ENCODE measurements at places on chromosomes 4 and X. TPM values are rescaled to one million over a fixed set of nuclear protein-coding genes. Genes with fewer than 3 reads are reported as not detected.

Gene FAM9C
- total RNA-seq: not detected

GRCh38 chrX:154294791-154295574 lies at the start of gene TEX28:
TEX28 (minus strand) TSS chrX:154295124; CDS start chrX:154292117, 3,007 bp downstream.
- H3K27me3 ChIP-seq: no peaks in the 10 kb centered on the region
- H3K4me3 ChIP-seq: no peak within 1 kb of the TSS
- H3K36me3 ChIP-seq: no peaks in the 10 kb centered on the region
- no peaks in the 10 kb centered on the region for H3K4me1 ChIP-seq
- DNase-seq: no peak

DNA sequence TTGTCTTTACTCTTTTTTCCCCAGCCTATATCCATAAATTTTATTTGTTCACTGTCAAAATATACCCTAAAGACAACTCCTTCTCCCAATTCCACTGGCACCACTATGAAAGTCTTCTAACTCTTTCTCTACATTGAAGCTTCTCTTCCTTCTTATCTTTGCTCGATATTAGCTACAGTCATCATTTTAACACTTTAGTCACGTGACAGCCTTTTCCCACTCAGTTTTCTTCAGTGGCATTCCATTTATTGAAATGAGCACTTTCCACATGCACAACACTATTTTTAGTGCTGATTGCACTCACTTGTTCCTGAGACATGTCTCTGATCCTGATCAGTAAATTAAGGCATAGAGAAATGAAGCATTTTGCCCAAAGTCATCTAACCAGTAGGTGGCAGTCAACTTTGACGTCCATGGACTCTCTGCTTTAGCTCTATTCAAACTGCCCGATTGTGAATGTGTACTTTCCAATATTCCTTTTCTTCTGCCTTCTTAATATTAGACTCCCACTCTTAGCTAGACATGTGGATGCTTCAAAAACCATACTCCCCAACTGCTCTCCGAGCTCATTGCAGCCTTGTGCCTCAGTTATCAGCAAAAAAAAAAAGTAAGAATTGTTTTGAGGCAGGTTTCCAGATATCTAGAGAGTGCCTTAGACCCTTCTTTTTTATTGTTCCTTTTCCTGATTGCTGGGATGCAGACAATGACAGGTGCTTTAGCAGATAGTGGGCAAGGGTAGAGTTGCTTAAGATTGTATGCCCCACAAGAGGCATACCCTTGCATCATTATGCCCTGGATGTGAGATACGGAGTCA lies 394.4 kb upstream of the ADGRL3 start:
- H3K27me3 ChIP-seq: no peaks in the 10 kb centered on the region
- no peak for DNase-seq
- H3K27ac ChIP-seq: no peak overlapping the region
- no peak overlapping the region for H3K4me3 ChIP-seq

Gene HSFX1
- total RNA-seq: 0.37 TPM

Gene ADGRG2
- total RNA-seq: 4.8 TPM

- no peaks in the 10 kb centered on the region for H3K36me3 ChIP-seq
- no peaks in the 10 kb centered on the region for H3K27me3 ChIP-seq
- H3K4me1 ChIP-seq: no peaks in the 10 kb centered on the region
- peak; percentile 88 for DNase-seq
Measured at GRCh38 chrX:103533511-103534216, 14.4 kb upstream of the RAB40A start.

Gene SH3RF1
- 21.4 TPM for total RNA-seq

Gene GYPE
- not detected for total RNA-seq

DNA sequence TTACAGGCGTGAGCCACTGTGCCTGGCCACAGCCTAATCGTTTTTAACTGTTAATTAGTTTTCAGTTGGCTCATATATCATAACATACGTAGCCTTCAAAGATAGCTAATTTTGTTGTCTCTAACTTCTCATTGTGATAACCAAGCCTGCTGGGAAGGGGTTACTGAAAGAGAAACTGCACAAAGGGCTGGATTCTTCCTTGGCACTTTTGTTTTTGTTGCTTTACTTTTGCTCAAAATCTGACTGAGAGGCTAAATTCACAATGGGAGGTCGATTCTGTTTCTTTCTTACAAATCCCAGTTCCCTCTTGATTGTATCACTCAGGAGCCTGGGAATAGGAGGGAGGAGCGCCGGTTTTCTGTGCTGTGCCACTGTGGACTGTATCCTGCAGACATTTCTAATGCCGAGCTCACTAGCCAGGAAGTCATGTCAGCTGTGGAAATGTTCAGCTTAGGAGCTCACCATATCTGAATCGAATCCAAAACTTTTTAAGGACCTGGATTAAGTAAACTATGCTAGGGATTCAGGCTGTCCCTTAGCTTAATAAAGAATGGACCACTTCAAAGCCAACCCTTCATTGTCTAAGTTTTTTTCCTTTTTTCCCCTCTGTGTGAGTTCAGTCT lies 120.5 kb upstream of the FAT1 start:
- H3K4me1 ChIP-seq: peaks cover 11% of the 10 kb centered on the region
- H3K4me3 ChIP-seq: peak overlapping the region; percentile 26
- no peaks in the 10 kb centered on the region for H3K27me3 ChIP-seq
- no peak for DNase-seq

- no peak overlapping the region for H3K27ac ChIP-seq
- no peak overlapping the region for H3K4me3 ChIP-seq
- DNase-seq: no peak
- no peaks in the 10 kb centered on the region for H3K4me1 ChIP-seq
Measured at GRCh38 chr4:7700665-7701064, 239.0 kb downstream of the AFAP1 start.

Gene MSL3
- 38.4 TPM for total RNA-seq

Gene TRMT10A
- 2.8 TPM for total RNA-seq

GRCh38 chr4:139768896-139769295 lies 103.3 kb downstream of the MGST2 start:
- H3K27me3 ChIP-seq: no peaks in the 10 kb centered on the region
- DNase-seq: peak; percentile 59
- H3K4me3 ChIP-seq: no peak overlapping the region
- peaks cover 11% of the 10 kb centered on the region for H3K4me1 ChIP-seq

- peak overlapping the region; percentile 62 for H3K27ac ChIP-seq
- H3K4me1 ChIP-seq: no peaks in the 10 kb centered on the region
- no peaks in the 10 kb centered on the region for H3K27me3 ChIP-seq
- no peaks in the 10 kb centered on the region for H3K36me3 ChIP-seq
Measured at GRCh38 chrX:134670134-134670924, 12.1 kb upstream of the PLAC1 start.

Gene CT45A3
- not detected for total RNA-seq

Gene RAB33A
- total RNA-seq: 1.7 TPM
